ENCODE measurements at places on chromosomes 1 and 21. TPM values are rescaled to one million over a fixed set of nuclear protein-coding genes. Genes with fewer than 3 reads are reported as not detected.

The PTTG1IP gene
- total RNA-seq, result 164 TPM

The NDUFS5 gene
- 256 TPM for total RNA-seq

The BSND gene
- not detected for total RNA-seq

The LYPD8 gene
- total RNA-seq, result not detected

The CYP4B1 gene
- total RNA-seq, result not detected

The TAF12 gene
- 27.7 TPM for total RNA-seq

The LAMTOR5 gene
- total RNA-seq, result 128 TPM

The LIPI gene
- not detected for total RNA-seq

The PRELP gene
- 2.9 TPM for total RNA-seq

The PRAMEF7 gene
- total RNA-seq, result not detected

The LCE1A gene
- total RNA-seq, result not detected

The C1orf53 gene
- 3.1 TPM for total RNA-seq

The ERVH48-1 gene
- total RNA-seq, result not detected

The SYTL1 gene
- 0.72 TPM for total RNA-seq

The E2F2 gene
- 23.5 TPM for total RNA-seq
